GM06990 (cell line): ENCODE measurements at places on chromosomes 3 and 15.

DNA sequence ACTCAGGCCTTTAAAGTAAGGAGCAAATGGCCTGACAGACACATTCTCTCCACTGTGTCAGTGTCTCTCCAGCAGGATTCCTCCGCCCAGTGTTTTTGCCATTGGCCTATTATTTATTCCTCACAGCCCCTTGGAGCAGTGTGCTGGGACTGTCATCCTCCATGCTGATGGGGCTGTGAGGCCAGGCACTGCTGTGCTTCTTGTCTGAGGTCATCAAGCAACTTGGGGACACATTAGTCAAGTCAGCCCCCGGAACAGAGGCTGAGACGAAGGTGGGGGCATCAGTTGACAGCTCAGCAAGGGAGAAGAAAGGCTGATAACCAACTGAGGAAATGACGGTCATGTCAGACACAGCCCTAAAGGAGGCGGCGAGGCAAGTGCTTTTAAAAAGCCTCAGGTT, 67.4 kb downstream of the XXYLT1 start:
- DNase-seq = no peak

GRCh38 chr3:125179884-125180240, 32.7 kb downstream of the SLC12A8 start:
- no peak for DNase-seq

DNA sequence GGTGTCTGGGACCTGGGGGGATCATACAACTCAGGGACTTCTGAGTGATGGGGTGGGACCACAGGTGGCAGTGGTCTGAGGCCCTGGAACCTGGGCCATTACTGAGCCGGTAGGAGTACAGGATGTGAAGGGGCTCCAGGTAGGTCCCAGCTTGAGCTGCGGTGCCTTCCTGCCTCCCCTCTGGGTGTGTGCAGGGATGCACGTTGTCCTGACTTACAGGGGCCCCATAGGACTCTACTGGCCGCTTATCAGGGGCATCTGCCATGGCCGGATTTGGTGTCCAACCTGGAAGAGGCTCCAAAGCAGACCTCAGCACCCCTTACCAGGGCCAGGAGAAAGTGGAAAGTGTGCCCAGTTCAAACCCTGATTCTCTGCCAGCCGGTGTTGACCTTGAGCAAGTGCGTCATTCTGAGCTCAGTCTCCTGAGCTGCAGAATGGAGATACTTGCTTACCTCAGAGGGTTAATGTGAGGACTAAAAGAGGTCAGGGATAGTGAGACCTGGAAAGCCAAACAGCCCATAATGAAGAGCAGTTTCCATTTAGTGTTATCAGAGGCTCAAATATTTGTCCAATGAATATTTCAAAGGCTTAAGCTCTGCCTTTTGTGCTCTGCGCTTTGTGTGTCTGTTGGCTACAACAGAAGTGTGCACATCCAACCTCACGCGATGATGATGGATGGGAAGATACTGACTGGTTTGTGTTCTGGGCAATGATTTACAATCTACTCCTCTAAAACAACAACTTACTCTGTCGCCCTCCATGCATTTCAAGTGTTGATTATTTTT, 35.4 kb upstream of the ESYT3 start:
- no peak for DNase-seq

GRCh38 chr15:39942101-39942752, 8.3 kb downstream of the EIF2AK4 start:
- no peak for DNase-seq
